ENCODE measurements at places on chromosomes 4 and X.

DNA sequence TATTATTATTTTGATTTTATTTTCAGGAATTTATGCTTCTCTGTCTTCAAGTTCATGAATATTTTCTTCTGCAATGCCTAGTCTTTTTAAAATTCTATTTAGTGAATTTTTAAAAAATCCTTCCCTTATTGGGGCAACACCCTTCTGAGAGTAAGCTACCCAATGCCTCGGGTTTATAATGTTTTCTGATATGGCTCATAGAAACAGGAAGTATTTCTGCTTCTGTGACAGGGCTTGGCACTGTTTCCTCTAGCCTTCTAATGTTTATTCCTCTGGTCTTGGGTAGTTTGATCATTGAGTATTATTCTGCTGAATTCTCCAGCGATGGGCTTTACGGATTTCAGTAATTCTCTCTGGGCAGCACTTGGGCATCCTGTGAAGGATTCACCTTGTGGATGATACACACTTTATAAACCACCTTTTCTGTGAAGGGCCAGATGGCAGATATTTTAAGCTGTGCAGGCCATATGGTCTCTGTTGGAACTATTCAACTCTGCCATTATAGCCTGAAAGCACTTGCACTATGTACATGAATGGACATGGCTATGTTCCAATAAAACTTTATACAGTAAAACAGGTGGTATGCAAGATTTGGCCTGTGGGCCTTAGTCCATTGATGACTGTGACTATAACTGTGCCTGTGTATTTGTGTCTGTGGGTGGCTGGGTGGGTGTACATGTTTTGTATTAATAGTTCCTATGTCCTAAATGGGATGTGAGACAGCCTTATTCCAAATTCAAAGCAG is 95.9 kb upstream of the FAT1 start:
- no peak for DNase-seq

GRCh38 chr4:182528819-182529218 is 285.6 kb downstream of the TENM3 start:
- no peak for DNase-seq

DNA sequence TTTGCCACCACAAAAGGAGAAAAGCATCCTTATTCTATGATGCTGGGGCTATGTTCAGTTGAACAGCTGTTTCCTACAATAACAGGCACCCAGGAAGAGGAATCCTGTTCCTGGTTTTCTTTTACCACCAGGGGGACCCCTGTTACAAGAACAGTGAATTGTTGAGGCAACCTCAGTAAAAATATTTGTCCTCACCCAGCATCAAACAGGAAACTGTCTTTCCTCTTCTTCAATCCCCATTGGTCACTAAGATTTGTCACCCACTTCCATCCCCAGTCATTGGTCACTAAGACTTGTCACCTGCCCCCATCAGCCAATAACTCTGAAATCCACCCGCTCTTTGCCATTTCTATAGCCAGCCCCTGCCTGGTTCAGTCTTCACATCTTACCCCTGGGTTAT is 143.5 kb upstream of the GALNT7 start:
- no peak for DNase-seq

GRCh38 chr4:85701861-85702321 is 226.9 kb downstream of the ARHGAP24 start:
- DNase-seq = no peak

Data from omental fat pad (tissue), 4 donors.